ENCODE measurements at places on chromosomes 2 and 18.
A peak's percentile ranks its signal among the peaks of the same experiment; 100 is the strongest.

- no peak for DNase-seq
Observed at GRCh38 chr18:27278131-27278530, 93.0 kb upstream of the CHST9 start.

DNA sequence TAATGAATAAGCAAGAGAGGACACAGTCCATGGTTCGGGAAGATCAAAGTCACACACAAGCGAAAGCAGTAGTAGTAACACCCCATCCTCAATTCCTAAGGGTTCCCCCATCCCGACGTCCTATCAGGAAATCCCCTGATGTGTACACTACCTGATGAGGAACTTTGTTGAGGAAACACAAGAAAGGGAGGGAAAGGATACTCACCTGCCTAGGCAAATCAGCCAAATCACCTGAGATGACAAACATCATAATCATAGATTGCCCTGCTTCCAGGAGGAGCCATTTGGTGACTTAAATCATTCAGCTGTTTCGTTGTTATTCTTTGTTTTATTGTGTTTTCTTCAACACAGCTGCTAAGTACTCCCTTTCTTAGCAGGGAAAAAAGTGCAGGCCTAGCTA, 55.5 kb upstream of the SPOPL start:
- no peak for DNase-seq

DNA sequence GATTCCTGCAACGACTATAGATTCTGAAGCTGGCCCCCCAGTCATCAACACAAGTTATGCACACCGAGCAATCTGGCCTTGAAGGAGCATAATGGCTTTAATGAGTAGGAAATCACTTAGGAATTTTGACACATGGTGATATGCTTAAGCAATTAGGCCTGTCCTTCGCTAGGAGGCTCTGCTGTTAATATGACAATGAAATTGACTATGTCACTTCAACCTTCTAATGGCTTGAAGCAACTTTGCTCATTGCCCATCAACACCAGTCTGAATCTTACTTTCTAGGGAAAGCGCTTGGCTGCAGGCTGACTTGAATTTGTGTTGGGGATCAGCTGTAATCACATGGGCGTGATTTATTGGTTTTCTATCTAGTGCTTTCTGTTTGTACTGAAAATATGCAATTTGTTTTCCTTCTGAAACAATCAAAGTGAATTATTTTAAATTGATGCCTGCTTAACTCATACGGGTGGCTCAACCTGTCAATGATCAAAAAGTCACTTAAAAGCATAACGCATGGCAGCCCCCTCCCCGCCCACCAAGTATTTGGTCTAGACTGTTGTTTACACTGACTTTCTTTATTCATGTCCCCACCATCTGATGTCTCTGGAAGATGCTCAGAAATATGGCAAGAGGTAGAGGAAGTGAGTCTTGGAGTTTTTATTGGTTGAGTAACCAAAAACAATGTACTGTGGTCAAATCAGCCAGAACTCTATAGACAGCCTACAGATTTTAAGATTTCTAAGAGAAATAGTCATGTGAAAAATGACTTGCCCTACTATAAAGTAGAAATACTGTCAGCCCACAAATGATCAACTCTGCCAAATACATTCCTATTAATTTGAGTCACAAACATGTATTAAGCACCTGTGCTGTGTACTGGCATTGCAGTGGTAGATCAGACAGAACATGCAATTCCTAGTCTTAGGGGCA, 344.9 kb downstream of the RBM43 start:
- no peak for DNase-seq

DNA sequence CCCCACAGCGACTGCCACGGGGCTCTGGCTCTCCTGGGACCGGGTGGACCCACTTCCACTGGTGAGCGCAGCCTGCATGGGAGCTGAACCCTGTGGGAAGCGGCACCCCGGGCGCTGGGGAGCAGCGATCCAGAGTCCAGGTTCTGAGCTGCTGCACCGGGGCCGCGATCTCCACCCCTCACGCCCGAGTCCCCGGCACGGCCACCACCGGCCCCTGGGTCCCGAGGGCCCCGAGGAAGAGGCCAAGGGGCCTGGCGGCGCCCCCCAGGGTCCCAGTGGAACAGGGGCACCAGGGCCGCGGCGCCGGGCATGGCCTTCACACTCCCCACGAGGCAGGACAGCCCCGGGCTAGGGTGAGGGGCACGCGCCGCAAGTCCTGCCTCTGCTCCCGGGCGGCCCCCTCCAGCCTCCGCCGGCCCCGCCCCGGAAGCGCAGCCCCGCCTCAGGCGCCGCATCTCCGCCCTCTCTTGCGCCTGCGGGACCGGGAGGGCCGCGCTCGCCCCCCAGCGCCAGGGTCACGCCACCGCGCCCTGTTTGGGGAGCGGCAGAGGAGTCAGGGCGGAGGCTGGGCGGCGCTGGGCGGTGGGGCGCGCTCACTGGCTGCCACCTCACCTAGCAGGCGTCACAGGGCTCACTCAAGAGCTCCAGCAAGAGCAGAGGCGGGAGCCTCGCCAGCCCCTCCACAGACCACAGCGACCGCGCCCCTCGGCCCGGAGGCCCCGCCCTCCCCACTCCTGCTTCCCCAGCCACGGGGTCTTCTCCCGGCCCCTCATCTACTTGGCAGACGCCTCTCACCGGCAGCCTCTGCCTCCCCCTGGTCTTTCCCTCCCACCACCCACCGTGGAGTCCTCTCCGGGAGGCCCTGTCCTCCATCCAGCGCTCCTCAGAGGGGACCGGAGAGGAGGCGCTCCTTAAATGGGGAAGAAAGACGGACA, 26.8 kb downstream of the THAP4 start:
- peak; percentile 74 for DNase-seq

DNA sequence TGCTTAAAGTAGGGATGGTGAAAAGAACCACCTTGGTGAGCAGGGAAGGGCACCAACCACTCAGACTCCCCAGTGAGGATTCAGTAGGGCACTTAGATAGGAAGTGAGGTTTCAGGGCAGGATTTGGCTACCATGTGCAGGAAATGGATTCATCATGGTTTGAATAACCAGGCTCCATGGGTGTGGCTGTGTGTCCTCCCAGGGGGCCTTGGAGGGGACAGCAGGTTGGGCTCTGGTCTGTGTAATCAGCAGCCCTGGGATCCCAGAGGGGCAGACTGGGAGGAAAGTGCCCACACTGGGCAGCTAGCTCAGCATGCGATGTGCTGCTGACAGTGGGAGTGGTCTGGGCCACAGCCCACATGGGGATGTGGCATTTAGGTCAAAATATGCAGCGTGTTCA, 224.6 kb downstream of the CELF4 start:
- no peak for DNase-seq

DNA sequence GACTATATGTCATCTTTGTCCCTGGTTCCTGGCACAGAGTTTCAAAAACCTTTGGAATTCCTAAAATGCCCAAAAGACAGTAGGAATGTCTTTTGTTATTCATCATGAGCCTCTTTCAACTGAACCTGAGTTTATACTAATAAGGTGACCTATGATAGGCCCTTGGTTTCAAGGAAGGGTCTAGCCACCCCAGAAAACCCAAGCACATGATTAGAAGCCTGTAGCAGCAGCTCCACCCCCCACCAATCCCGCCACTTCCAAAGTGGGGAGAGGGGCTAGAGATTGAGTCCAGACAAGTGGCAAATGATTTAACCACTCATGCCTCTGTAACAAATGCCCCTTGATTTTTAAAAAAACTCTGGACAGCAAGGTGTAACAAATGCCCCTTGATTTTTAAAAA, 56.8 kb downstream of the ADD2 start:
- no peak for DNase-seq

DNA sequence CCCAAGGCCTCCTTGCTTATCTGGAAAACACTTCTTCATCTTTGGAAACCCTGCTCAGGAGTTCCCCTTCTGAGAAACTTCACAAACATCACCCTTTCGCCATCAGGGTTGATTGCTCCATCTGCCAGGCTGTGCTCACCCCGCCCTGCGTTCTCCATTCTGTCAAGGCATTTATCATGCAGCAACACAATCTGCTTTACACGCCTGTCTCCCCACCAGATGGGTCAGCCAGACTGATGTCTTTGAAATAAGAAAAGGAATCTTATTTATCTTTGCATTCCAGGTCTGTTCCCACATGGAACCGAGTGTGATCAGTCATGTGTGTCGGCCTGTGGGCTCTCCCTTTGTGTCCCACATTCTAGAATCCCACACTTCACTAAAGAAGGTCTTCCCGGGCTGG, 110.0 kb upstream of the ARL4C start:
- no peak for DNase-seq

GRCh38 chr2:216090369-216090786, 8.7 kb downstream of the TMEM169 start:
- no peak for DNase-seq

GRCh38 chr18:11972371-11973174, 8.7 kb upstream of the IMPA2 start:
- DNase-seq, result no peak

DNA sequence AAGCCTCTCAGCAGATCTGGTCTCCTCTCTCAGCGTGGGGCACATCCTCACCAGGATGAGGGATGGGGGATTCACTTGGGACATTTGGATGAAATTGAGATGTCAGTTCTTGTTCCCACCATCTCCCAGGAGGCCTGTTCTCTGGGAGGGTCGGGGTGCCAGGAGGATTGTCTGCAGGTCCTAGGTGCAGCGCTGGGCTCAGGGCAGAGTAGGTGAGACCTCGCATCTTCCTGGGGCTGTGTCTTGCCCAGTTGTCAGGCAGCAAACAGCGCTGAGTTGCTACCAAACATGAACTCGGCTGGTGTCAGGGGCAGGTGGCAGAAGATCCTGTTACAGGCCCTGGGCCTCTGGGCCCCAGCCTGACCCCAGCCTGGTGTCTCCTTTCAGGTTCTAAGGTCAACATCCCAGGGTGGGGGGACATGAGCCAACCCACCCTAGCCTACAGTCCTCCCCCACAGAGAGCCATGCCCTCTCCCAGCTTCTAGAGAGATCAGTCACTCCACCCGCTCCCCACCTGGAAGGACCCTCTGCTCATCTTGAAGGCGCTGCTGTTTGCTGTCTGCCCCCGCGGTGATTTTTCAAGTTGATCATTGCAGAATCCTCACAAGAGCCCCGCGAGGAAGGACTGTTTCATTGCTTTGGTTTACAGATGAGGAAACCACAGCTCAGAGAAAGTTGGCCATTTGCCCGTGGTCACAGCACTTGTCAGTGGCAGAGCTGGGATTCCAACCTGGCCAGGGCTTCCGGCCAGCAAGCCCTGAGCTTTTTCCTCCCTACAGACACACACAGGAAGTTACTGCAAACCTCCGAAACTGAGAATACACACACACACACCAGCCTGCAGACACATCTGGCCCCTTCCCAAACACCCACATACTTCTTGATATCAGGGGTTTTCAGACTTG, 83.9 kb downstream of the STPG4 start:
- DNase-seq, result no peak

- DNase-seq, result no peak
Observed at GRCh38 chr18:42163321-42163720, 208.3 kb downstream of the PIK3C3 start.

GRCh38 chr2:53498210-53498609, 269.4 kb upstream of the CHAC2 start:
- no peak for DNase-seq

GRCh38 chr2:178307650-178308049, 113.3 kb downstream of the OSBPL6 start:
- DNase-seq, result no peak

DNA sequence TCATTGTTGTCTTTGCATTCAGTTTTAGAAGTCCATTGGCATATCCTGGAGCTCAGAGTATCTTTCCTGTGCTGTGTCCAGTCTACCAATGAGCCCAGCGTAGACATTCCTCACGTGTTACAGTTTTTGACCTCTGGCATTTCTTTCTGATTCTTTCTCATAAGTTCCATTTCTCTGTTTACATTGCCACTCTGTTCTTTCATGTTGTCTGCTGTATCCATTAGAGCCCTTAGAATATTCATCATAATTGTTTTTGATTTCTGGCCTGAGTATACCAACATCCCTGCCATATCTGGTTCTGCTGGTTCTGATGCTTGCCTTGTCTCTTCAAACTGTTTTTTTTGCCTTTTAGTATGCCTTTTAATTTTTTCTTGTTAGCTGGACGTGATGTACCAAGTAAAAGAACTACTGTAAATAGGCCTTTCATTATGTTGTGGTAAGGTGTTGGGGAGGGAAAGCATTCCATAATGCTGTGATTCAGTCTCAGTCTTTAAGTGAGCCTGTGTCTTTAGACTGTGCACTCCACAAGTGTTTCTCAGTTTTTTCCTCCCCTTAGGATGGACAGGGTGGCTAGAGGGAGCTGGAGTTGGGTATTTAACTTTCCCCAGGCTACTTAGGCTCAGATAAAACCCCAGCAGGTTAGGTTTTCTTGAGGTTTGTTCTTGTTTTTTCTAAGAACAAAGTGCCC, 35.6 kb downstream of the CEP192 start:
- no peak for DNase-seq

- no peak for DNase-seq
Observed at GRCh38 chr18:36718705-36719328, 110.0 kb downstream of the TPGS2 start.

DNA sequence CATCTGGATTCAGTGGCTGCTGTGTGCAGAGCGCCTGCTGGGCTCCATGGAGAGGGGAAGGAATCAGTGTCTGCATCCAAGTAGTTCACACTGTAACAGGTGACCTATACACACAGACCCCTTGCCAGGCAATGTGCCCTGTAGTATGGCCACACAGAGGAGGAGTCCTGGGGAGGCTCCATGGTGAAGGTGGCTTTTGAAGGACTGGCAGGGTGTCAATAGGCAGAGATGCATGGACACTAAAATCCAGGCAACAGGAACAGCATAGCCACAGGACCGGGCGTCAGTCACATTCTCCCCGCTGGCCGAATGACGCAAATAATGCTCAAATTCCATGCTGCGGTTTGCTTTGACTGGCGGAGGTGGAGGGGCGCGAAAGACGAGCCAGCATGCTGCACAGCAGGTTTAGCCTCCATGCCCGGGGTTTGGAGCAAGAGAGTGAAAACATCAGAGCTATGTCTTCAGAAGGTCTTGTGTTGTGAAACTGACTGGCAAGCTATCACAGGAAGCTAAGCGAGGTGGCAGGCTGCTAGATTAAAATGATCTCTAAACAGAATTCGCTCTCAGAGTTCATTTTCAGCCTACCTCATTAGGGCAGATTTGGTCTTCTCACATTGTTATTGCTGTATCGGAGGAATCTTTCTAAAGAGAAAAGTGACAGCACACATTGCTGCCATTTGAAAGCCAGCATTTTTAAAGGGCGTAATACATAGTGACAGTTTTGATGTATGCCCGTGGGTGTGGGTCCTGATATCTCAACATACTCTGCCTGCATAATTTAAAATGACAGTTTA, 1.2 kb upstream of the CHMP1B start:
- peak; percentile 37 for DNase-seq

GRCh38 chr2:30979822-30980245, 158.4 kb downstream of the GALNT14 start:
- DNase-seq, result no peak

- no peak for DNase-seq
Observed at GRCh38 chr2:224392545-224392944, 9.4 kb downstream of the FAM124B start.

DNA sequence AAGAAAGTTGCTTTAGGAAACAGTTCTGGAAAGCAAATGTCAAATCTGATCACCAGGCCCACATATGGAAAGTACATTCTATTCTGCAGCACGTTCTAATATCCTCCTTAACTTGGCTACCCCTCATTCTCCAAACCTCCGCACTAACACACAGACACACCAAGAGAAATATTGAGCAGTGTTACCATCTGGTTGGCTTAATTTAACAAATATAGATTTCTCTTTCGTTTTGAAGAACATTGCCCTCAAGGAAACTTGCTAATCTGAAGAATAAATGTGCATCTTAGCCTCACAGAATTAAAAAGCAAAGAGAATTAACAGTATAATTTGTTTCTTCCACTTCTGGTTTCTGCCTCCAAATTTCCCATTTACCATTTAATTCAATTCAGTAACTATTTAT, 72.8 kb upstream of the TTC39C start:
- DNase-seq, result no peak

GRCh38 chr2:85395912-85396475, 14.2 kb downstream of the CAPG start:
- DNase-seq, result no peak

GRCh38 chr2:18368008-18368407, 192.4 kb downstream of the RDH14 start:
- DNase-seq, result no peak

All from activated T-helper 1 cell treated with anti-CD3 and anti-CD28 coated beads, Interleukin-2, amount 50 U/mL, for 16 hours (primary cell).